NK-92 treated with Interleukin-12 subunit alpha and Interleukin-12 subunit beta, amount 100 ng/mL, for 24 hours (cell line): ENCODE measurements at places on chromosomes 3 and 15.

DNA sequence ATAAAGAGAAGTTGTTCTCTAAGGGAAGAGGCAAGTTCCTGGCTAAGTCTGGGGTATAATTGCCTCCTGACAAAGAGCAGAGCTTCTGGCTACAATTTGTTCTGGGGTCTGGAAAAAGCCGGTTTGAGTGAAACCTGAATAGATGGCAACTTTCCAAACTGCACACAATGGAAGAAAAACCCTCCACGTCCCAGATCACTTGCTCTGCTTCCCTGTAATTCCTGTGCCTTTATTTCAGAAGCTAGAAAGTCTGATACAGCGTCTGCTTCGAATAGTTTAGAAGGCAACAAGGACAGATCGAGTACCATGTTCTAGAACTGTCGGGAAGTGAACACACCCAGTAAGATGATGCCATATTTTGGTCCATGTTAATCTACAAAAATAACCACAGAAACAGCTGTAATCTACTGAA, 1.6 kb upstream of the WDR82 start:
- DNase-seq, result no peak

DNA sequence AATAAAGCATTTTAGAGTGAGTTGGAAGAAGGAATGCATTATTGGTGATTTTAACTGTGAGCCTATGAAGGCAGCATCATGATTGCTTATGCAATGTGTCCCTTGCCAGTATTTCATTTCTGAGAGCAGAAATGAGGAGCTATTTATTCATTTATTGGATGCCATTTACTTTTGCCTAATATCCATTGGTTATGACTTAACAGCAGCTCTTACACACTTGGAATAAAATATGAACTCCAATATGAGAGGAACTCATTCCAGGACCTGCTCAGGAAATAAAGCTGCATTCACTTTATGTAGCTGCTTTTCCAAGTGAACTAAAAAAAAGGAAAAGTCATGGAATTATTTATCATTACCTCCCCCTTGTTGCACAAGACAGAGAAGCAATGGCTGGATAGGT, 280.1 kb downstream of the LRTM1 start:
- DNase-seq, result no peak

DNA sequence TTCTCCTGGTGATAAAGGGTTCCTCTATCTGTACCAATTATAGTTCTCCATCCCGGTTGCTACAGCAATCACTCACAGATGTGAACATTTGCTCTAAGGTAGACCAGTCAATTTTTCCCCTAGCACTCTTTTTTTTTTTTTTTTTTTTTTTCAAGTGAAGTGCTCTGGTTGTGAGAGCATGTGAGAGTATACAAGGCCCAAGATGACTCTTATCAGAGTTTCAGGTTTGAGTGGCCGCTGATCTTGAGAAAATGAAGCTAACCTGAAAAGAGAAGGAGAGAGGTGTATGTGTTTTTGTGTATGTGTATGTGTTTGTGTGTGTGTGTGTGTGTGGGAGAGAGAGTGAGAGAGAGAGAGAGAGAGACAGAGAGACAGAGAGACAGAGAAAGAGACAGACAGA, 44.4 kb upstream of the OTOL1 start:
- no peak for DNase-seq

GRCh38 chr3:43455233-43455632, 166.6 kb downstream of the ANO10 start:
- no peak for DNase-seq

DNA sequence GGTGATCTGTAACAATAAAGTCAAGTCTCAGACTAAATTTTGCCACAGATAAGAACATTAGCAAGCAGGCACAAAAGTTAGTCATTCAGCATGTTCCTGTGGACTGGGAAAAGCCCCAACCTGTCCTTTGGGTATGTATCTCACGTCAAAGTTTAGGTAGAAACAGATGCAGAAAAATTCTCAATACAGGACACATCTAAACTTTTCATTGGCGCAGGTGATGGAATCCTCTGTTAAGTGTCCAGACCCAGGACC, 120.6 kb downstream of the ATG7 start:
- no peak for DNase-seq

- no peak for DNase-seq
These were observed 341.3 kb upstream of the THBS1 start for GRCh38 chr15:39239562-39239961.

DNA sequence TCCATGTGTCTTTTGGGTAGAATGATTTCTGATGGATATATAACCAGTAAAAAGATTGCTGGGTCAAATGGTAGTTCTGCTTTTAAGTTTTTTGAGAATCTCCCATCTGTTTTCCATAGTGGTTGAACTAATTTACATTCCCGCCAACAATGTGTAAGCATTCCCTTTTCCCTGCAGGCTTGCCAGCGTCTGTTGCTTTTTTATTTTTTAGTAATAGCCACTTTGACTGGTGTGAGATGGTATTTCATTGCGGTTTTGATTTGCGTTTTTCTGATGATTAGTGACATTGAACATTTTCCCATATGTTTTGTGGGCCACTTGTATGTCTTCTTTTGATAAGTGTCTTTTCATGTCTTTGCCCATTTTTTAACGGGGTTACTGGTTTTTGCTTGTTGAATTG, 36.3 kb upstream of the MB21D2 start:
- DNase-seq, result no peak

DNA sequence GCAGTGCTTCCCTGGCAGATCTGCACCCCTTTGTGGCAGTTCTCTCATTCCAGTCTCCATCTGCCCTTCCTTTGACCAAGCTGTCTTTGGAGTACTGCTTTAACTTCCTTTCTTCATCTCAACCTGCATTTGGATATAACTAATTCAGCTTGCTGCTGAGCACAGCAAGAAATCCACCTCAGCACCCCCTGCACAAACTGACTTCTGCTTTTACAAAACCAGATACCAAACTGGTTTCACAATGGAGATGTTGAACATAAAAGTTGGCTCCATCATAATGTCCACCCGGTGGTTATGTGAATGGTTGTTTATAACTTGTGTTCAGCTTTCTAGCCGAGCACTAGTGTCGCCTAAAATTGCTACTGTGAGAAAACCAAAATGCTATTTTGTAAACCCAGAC, 341.1 kb upstream of the SEMA6D start:
- no peak for DNase-seq

DNA sequence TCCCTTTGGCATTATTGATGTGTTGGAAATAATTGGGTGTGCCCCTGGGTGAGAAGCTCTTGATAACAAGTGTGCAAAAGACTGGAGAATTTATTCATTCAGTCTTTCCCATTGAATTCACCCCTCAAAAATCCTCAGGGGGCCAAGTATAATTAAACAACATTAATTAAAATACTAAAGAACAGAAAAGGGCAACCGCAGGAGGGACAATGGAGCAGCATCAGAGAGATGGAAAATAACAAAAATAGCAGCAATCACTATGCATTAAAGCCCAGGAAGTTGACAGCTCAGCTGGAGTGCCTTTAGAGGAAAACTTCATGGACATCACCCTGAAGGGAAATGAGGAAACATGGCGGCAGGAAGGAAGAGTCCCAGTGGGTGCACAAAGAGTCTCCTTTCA, 227.6 kb downstream of the MINAR1 start:
- no peak for DNase-seq
